ENCODE measurements at places on chromosomes 3 and 15.

GRCh38 chr3:124741027-124741426, 10.8 kb downstream of the UMPS start:
- no peak for DNase-seq

DNA sequence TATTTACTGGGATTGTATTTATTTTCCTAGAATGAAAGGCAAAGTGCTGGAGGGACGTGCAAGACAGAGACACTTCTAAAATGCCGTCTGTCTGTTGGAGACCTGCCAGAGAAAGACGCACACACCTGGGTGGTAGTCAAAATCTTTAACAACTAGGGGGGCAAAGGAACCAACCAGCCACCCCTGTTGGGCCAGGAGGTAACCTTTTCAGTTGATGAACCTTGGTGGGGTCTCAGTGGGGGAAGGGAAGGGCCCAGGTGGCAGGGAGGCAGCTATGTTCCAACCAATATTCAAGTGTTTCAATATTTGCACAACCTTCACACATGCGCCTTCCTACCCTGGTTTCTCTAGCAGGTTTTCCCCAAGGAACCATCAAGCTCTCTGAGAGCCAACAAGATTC, 99.0 kb downstream of the MEGF11 start:
- no peak for DNase-seq

DNA sequence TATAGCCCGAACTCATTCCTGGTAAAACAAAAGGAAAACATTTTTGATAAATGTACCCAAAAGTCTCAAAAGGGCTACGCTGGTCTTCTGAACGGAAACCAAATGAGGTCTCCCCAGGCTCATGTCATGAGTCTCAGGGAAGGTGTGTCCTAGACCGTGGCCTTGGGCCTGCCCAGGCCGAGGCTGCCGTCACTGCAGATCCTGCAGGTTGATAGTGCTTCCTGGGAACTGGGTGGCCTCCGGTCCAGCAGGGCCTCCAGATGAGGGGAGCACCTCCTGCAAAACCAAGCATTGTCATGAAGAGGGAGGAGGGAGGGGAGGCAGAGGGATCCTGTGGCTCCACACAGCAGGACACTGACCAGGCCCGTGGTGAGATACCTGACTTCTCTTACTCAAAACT, 37.5 kb downstream of the ZXDC start:
- DNase-seq, result no peak

DNA sequence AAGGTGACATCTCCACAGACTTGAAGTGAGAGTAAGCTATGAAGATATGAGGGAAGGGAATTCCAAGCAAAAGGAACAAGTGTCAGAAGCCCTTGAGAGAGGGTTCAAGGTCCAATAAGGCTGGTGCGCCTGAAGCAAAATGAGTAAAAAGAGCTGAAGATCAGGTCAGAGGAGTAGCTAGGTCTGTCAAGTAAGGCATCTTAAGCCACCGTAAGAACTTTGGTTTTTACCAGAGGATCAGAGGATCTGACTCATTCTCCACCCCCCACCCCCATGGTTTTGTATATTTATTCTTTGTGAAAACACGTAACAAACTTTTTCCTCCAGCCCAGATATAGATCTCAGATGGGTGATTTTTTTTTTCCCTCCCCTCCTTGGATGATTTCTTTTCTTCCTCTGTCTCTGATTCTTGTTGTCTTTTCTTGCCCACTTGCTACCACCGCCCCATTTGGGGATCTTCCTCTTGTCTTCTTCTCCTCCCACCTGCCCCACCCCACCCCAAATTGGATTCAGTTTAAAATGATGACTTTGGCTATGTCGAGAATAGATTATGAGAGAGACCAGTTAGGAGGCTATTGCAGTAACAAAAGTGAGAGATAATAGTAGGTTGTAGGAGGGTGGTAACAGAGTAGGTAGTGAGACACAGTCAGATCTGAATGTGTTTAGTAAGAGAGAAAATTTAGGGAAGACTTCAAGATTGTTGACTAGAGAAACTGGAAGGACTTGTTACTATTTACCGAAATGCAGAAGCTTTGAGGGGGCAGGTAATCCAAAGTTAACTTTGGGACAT, 6.1 kb downstream of the TRMT10C start:
- no peak for DNase-seq

- DNase-seq, result no peak
Observed at GRCh38 chr15:56835718-56836171, 82.7 kb upstream of the TCF12 start.

GRCh38 chr3:13262493-13263211, 157.5 kb downstream of the NUP210 start:
- no peak for DNase-seq

DNA sequence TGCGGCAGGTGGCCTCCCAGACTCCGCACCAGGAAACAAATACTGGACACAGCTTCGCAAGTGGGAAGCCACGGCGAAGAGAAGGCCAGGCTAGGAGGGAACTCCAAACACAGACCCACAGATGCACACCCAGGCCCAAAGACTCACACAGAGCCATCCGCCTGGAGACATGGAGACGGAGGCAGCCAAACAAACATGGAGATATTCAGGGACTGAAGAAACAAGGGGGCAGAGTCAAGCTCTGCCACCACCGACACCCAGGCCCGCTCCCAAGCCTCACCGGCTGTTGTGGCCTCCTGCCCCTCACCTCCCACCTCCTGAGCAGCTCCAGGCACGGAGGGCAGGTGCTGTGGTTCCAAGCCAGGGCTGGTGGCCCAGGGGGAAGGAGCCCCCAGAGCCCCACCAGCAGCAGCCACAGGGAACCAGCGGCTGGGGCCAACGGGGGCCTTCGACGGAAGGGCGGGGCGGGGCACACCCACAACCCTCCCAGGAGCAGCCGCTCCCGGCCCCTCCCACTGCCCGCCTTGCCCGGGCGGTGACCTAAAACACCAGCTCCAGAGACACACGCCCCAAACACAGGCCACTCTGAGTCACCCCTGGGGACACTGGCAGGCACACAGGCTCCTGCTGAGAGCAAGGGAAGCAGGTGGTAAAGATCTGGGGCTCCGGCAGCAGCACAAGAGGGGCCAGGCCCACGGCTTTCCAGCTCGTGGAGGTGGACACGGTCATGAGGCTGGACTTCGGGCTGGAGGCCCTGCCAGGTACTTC, 31.9 kb downstream of the TNK2 start:
- DNase-seq, result no peak

GRCh38 chr3:58952128-58952917, 97.5 kb downstream of the CFAP20DC start:
- no peak for DNase-seq

- DNase-seq, result no peak
Observed at GRCh38 chr3:12878141-12878574, 36.8 kb upstream of the RPL32 start.

- DNase-seq, result no peak
Observed at GRCh38 chr3:16927485-16927884, 42.7 kb downstream of the PLCL2 start.
